H7 (cell line): ENCODE measurements at places on chromosomes 7 and 10.

DNA sequence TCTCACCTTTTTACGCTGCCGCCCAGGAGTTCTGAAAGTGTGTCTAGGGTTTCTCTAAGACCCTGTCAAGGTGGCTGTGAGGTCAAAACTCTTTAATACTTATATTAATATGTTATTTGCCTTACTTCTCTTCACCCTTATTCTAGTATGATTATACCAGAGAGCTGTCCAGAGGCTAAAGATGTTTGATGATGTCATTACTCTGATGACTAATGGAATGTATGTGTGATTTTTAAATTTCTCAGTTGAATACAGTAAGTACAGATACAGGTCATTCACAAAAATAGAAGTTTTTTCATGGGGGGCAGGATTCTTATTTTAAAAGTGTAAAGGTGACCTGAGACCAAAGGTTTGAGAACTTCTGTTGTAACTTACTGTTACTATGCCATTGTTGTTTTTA is 150.6 kb upstream of the FOXP2 start:
- DNase-seq = no peak

GRCh38 chr10:97534746-97535367 is 36.1 kb downstream of the UBTD1 start:
- peak; percentile 91 for DNase-seq

DNA sequence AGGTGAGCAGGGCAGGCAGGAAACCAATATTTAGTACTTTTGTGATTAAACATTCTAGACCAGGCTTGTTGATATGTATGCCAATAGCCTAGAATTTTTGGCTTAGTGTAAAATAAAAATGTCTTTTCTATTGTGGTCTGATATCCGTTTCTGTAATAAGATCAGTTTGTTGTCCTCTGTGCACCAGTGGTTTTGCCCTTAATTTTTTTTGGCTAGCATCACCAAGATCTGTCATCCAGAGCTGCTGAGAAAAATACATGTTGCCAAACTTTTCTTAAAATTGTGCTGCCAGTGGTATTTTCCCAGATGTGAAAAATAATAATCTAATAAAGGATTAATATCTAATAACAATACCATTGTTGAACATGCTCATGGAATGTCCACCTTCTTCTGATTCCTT is 115.6 kb downstream of the TWIST1 start:
- DNase-seq = no peak

DNA sequence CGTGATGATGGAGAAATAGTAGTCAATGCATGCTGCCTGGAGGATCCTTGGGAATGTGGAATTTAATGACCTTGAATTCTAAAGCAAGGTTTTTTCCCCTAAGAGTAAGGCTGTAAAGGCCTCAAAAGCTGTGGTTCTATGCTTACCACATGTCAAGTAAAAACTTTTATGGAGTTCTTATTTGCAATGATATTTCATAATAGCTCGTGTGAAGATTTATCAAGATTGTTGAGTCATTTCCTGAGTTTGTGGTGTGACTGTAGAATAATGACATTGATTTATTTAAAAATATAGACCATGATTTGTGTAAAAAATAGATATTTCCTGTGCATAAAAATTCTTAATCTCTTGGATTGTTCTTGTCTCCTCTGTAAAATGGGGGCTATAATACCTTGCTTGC is 67.5 kb upstream of the SORCS1 start:
- DNase-seq = no peak

- DNase-seq = peak; percentile 18
These were observed 8.8 kb downstream of the PPRC1 start for GRCh38 chr10:102141583-102142107.

DNA sequence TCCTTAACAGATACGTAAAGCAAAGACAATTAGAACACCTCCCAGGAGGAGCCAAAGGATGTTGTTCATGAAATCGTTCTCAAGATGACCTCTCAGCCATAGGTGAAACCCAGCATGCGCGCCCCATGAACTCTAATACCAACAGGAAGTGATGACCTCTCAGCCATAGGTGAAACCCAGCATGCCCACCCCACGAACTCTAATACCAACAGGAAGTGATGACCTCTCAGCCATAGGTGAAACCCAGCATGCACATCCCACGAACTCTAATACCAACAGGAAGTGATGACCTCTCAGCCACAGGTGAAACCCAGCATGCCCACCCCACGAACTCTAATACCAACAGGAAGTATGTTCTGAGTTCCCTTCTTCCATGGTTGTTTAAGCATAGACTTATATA is 205.2 kb upstream of the ADARB2 start:
- DNase-seq = no peak

DNA sequence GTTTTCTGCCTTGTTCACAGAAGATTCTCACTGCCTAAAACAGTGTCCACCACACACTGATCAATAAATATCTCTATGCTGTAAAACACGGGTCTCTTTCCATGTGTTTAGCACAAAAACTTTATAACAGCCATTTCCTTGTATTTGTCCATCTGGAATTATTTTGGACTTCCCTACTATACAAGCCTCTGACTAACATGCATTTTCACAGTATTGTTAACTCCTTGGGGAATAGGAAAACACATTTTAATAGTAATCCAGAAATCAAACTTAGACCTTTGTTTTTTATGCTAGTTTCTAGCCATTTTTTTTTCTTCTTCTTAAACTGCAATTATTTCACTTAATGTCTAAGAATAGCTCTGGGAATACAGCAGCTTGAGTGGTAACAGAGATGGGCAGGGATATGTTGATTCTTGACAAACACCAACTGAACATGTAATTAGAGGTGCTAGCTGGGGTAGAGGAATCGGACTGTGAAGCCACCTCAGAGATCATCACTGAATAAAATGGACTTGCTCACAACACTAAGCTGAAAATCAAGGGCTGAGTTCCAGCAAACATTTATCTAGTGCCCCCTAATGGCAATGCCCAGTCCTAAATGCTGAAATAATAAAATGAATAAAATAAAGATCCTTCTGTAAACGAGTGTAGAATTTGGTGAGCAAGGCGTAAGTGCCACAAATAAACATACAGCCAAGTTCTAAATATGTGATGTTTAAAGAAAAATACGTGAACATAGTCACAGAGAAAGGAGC is 593.1 kb downstream of the SORCS1 start:
- peak; percentile 6 for DNase-seq

- no peak for DNase-seq
These were observed 93.5 kb downstream of the MCU start for GRCh38 chr10:72785409-72785808.

GRCh38 chr10:104831272-104831671 is 190.2 kb downstream of the SORCS3 start:
- DNase-seq = no peak

GRCh38 chr7:76142861-76143260 is 58.8 kb upstream of the SRRM3 start:
- DNase-seq = no peak

DNA sequence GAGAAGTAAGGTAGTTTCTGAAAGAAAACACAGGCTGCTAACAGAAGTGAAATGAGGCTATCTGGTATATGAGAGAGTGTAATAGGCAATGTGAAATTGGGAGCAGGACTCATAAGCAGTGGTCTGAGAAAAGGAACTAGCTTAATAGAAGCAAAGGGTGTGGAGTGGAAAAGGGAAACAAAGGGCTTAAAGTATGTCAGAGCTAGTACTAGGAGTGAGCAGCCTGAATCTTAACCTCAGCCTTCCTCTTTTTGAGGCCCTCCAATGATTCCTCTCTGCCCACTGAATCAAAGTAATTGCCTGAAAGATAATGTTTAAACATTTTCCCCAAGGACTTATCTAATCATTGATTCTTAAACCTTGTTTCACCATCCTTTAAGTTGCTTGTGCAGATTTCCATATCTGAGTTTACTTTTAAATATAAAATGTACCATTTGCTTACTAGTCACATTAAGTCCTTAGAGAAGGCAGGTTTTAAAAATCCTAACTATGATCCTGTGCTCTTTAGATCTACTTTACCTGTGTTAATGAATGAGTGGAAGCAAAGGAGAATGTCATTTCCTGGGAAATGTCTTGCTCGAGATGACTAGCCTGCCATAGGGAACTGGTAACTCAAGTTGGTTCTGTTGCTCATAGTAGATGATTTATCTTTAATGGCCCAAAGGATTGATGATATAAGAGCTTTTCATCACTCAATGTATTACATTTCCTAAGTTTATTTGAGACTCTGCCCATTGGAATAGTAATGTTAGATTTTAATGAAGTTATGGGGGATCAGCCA is 155.0 kb downstream of the SKAP2 start:
- DNase-seq = no peak

GRCh38 chr10:21524131-21524525 is 1.4 kb downstream of the SKIDA1 start:
- no peak for DNase-seq

- peak; percentile 58 for DNase-seq
These were observed 23.8 kb downstream of the ENO4 start for GRCh38 chr10:116873134-116873533.

DNA sequence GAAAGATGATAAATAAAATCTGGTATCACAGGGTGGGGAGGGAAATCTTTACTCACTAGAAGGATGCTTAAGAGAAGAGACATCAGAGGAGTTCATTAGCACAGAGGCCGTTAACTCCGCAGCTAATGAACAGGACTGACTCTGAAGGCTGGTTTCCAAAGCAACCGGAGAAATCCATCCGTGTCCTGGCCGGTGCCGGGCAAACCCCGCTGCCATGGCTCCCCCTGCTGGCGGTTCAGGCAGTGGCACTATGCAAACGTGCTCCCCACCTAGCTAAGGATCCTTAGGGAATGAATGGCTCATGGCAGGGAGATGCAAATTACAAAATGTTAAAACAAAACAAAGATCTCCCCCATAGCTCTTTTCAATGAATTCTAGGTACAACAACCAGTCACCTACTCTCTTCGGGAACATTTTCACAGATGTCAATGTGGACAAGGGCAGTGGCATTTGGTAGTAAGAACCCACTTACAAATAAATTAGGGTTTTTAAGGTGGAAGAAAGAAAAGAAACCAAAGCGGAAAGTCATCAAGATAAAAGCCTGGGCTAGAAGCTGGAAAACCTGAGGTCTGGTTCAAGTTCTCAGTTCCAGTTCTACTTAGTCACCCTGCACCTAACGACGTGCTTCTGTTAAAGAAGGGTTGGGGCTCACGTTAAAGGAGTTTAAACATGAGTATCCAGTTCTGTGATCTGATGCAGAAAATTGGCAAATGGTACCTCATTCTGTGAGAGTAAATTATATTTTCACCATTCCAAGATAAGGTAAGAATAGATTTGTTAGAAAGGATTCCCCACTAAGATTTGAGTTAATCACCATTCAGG is 138.2 kb downstream of the SVIL start:
- peak; percentile 93 for DNase-seq
